HuH-7 (cell line): ENCODE measurements at places on chromosomes 16 and 17.

GRCh38 chr17:49694847-49695697 is 12.7 kb downstream of the SLC35B1 start:
- DNase-seq, result peak; percentile 55

DNA sequence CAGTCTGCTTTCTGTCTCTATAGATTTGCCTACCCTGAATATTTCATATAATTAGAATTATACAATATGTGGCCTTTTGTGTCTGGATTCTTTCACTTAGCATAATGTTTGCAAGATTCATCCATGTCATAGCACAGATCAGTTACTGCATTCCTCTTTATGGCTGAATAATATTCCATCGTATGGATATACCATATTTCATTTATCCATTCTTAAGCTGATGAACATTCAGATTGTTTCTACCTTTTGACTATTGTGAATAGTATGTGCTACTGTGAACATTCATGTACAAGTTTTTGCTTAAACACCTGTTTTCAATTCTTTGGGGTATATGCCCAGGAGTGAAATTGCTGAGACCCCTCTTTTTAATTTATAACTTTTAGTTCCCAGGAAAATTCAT is 49.4 kb upstream of the MSI2 start:
- DNase-seq, result no peak

DNA sequence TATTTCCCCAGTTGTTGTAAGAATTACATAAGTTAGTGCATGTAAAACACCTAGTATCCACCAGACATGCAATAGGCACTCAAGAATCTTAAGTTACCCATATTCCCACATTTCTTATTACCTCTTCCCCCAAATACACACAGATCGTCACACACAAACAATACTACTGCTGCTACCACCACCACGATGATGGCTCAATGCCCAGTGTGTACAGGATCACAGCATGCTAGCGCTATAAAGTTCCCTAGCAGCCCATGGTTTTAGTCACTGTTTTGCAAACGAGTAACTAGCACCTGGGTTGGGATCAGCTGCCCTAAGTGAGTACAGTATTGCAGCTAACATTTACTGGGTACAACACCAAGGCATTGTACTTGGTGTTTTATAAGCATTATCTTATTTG is 411.7 kb downstream of the UTP18 start:
- DNase-seq, result no peak

GRCh38 chr16:79784007-79784406 is 183.5 kb upstream of the MAF start:
- DNase-seq, result no peak
